ENCODE measurements at places on chromosomes 3 and 15. TPM values are rescaled to one million over a fixed set of nuclear protein-coding genes. Genes with fewer than 3 reads are reported as not detected.

DNA sequence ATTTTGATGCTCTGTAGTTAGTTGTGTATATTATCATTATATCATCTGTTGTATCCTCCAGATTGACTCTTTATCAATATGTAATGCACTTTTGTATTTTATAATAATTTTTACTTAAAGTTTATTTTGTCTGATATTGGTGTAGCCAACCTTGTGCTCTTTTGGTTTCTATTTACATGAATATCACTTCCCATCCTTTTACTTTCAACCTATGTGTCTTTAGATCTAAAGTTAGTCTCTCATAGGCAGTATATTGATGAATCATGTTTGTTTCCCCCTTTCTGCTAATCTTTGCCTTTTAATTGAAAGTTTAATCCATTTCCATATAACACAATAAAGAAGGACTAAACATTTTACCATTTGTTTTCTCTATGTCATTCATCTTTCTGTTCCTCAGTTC lies 28.1 kb upstream of the CD200R1L start:
- no peak overlapping the region for H3K27ac ChIP-seq
- no peaks in the 10 kb centered on the region for H3K27me3 ChIP-seq
- no peak for DNase-seq
- no peaks in the 10 kb centered on the region for H3K36me3 ChIP-seq
- H3K4me1 ChIP-seq, result no peaks in the 10 kb centered on the region

- no peaks in the 10 kb centered on the region for H3K36me3 ChIP-seq
- DNase-seq, result peak; percentile 55
- H3K27ac ChIP-seq, result no peak overlapping the region
- H3K27me3 ChIP-seq, result no peaks in the 10 kb centered on the region
- no peak overlapping the region for H3K4me3 ChIP-seq
- H3K4me1 ChIP-seq, result no peaks in the 10 kb centered on the region
These were observed 14.9 kb downstream of the CCDC32 start for GRCh38 chr15:40549894-40550293.

DNA sequence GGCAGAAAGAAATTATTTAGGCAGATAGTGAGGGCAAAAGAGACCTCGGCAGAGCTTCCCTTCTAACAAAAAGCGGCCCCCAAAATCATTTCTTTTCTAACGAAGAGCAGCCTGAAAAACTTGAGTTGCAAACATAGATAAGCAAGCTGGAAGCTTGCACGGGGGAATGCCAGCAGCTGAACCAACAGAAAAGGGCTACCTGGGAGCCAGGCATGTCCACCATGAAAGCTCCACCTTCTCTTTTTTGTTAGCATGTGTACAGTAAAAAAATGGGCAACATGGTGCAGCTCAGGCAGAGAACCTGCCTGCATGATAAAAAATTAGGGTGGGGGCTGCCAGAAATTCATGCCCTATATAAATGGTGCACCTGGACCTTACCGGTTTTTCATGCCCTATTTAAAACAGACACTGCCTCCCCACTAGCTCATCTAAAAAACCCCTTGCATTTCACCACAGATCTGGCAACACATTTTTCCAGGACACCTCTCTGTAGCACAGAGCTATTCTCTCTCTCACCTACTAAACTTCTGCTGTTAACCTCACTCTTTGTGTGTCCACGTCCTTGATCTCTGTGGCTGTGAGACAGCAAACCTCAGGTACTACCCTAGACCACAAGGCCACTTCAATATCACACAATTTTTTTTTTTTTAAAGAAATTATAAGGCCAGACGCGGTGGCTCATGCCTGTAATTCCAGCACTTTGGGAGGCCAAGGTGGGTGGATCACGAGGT lies 18.7 kb downstream of the SLC33A1 start:
- no peak overlapping the region for H3K27ac ChIP-seq
- no peaks in the 10 kb centered on the region for H3K4me1 ChIP-seq
- no peak overlapping the region for H3K4me3 ChIP-seq
- DNase-seq, result no peak

GRCh38 chr3:129039271-129040038 lies 21.1 kb upstream of the GP9 start:
- H3K4me1 ChIP-seq, result no peaks in the 10 kb centered on the region
- H3K4me3 ChIP-seq, result no peak overlapping the region
- no peaks in the 10 kb centered on the region for H3K27me3 ChIP-seq

- H3K4me3 ChIP-seq, result no peak overlapping the region
- no peaks in the 10 kb centered on the region for H3K27me3 ChIP-seq
- no peak overlapping the region for H3K27ac ChIP-seq
- H3K36me3 ChIP-seq, result no peaks in the 10 kb centered on the region
- DNase-seq, result no peak
- H3K4me1 ChIP-seq, result no peaks in the 10 kb centered on the region
These were observed 166.5 kb downstream of the USP13 start for GRCh38 chr3:179819379-179819778.

DNA sequence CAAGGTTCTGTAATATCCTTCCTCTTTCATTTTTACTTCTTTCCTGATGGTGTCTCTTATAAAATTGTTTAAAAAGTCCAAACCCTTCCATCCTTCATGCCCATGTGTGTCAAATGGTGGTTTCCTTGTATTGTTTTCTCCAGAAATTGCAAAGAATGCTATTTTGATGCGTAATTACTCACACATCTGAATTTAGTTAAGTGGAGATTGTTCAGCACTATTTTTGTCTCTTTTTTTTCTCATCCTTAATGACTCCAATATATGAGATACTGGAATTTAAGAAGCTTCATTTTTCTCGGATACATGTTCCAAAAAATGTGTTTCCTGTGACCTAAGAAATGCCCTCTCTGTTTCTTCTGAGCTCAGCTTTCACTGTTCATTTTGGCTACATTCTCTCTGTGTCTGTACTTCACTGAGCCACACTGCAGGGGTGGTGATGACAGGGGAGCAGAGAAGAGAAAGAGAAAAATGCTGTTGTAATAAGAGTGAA lies 799.8 kb downstream of the DIPK2A start:
- H3K27ac ChIP-seq, result no peak overlapping the region
- H3K4me3 ChIP-seq, result no peak overlapping the region
- no peaks in the 10 kb centered on the region for H3K36me3 ChIP-seq
- H3K27me3 ChIP-seq, result no peaks in the 10 kb centered on the region
- DNase-seq, result no peak
- H3K4me1 ChIP-seq, result no peaks in the 10 kb centered on the region

DNA sequence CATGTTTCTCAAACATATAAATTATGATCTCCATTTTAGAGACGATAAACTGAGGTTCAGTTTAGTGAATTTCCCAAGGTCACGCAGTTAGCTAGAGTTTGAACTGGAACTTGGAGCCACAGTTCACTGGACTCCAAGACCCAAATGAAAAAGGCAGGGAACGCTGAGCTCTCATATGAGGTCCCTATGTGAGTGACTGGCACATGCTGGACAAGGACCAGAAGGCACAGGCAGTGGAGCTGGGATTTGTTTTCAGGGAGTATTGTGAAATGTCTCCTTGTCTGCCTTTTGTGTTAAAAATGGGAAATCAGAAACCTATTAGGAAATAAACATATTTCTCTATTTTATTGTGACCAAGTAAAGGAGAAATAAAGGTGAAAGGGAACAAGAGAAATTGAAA lies 63.5 kb downstream of the MESD start:
- no peak overlapping the region for H3K27ac ChIP-seq
- no peak for DNase-seq
- no peak overlapping the region for H3K4me3 ChIP-seq

- no peak overlapping the region for H3K27ac ChIP-seq
- no peak overlapping the region for H3K4me3 ChIP-seq
- no peaks in the 10 kb centered on the region for H3K4me1 ChIP-seq
These were observed 27.3 kb downstream of the CD276 start for GRCh38 chr15:73711526-73711925.

DNA sequence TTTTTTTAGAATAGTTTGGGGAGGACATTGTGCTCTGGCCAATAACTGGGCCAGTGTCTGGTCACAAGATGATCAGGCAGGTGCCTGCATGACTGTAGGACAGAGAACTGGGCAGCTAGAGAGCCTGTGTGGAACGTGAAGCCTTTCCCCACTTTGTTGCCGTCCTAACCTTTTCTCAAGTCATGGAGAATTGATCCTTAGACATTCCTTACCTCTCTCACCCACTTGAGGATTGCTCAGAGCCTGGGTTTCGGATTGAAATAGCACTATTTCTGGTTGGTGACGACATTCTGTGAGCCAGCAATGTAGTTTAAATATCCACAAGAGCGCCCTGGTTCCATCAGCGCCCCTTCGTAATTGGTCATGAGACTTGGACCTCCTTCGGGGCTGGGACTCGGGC lies 138.4 kb downstream of the IGF1R start:
- H3K4me1 ChIP-seq, result peaks cover 4% of the 10 kb centered on the region
- H3K27me3 ChIP-seq, result no peaks in the 10 kb centered on the region
- no peak overlapping the region for H3K4me3 ChIP-seq
- DNase-seq, result no peak
- no peak overlapping the region for H3K27ac ChIP-seq

GRCh38 chr15:90869140-90869541 lies 753 bp downstream of the FURIN start:
- no peaks in the 10 kb centered on the region for H3K36me3 ChIP-seq
- peak overlapping the region; percentile 90 for H3K27ac ChIP-seq
- no peaks in the 10 kb centered on the region for H3K27me3 ChIP-seq
- no peak overlapping the region for H3K4me3 ChIP-seq

DNA sequence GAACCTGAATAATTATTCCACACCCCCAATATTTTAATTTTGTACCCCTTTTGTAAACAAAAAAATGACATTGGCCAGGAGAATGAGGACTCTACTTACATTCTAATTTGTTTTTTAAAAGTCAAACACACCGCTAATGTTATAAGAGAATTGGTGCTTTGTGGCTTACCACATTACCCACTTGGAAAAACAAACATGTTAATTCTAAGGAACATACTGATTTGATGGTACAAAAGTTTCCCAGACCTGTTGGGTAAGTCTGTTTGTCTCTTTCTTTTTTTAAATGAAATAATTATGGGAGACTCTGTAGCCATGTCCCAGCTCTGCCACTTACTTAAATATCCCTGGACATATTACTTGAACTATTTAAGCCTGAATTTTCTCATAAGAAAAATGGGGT lies 352.5 kb upstream of the C2CD4B start:
- H3K27me3 ChIP-seq, result no peaks in the 10 kb centered on the region
- no peak overlapping the region for H3K4me3 ChIP-seq
- no peaks in the 10 kb centered on the region for H3K36me3 ChIP-seq
- no peak for DNase-seq

- no peaks in the 10 kb centered on the region for H3K4me1 ChIP-seq
- no peak overlapping the region for H3K4me3 ChIP-seq
- no peaks in the 10 kb centered on the region for H3K27me3 ChIP-seq
- H3K36me3 ChIP-seq, result no peaks in the 10 kb centered on the region
These were observed 28.5 kb downstream of the PLSCR4 start for GRCh38 chr3:146222204-146223046.

DNA sequence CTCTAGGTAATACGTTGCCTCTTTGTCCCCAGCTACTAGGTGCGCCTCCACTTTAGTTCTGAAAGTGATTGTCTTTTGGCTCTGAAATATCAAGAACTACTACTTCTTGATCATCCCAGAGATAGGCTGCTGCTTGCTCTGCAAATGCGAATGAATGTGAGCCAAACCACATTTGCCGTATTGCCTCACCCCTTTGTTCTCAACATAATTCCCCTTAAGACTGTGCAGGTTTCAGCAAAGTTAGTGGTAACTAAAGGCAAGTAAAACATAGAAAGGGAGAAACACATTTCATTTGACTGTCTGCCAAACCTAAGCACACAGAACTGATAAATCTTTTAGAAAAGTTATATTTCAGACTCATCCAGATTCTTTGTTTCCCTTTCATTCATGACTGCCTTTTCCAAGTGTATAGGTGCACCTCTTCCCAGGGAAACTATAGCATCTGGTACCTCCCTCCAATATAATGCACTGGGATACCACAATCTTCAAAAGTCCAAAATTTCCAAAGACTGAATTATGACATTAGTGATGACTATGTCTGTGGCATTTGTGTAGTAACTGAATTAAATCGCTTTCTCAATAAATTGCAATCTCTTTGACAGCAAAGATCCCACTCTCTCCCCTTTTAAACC lies 720.6 kb upstream of the CBLB start:
- H3K4me3 ChIP-seq, result no peak overlapping the region
- H3K36me3 ChIP-seq, result no peaks in the 10 kb centered on the region
- no peaks in the 10 kb centered on the region for H3K27me3 ChIP-seq
- no peak overlapping the region for H3K27ac ChIP-seq
- DNase-seq, result no peak

DNA sequence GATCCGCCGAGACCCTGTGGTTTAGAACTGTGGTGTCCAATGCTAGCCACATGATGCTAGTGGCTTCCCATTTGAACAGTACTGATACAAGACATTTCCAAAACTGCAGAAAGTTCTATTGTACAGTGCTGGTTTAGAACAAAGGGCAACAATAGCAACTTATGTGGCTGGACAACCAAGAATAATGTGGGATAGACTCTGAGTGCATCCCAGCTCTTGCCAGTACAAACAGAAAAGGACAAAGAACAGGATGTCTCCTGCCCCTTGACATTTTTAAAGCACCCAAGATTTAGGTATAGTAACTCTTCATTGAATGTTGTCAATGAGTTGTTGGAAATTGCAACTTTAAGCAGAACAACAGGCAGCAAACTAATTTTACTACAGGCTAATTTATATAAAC lies 107.3 kb downstream of the ZNF385D start:
- no peaks in the 10 kb centered on the region for H3K36me3 ChIP-seq
- H3K4me1 ChIP-seq, result no peaks in the 10 kb centered on the region
- no peaks in the 10 kb centered on the region for H3K27me3 ChIP-seq
- DNase-seq, result no peak
- no peak overlapping the region for H3K4me3 ChIP-seq

DNA sequence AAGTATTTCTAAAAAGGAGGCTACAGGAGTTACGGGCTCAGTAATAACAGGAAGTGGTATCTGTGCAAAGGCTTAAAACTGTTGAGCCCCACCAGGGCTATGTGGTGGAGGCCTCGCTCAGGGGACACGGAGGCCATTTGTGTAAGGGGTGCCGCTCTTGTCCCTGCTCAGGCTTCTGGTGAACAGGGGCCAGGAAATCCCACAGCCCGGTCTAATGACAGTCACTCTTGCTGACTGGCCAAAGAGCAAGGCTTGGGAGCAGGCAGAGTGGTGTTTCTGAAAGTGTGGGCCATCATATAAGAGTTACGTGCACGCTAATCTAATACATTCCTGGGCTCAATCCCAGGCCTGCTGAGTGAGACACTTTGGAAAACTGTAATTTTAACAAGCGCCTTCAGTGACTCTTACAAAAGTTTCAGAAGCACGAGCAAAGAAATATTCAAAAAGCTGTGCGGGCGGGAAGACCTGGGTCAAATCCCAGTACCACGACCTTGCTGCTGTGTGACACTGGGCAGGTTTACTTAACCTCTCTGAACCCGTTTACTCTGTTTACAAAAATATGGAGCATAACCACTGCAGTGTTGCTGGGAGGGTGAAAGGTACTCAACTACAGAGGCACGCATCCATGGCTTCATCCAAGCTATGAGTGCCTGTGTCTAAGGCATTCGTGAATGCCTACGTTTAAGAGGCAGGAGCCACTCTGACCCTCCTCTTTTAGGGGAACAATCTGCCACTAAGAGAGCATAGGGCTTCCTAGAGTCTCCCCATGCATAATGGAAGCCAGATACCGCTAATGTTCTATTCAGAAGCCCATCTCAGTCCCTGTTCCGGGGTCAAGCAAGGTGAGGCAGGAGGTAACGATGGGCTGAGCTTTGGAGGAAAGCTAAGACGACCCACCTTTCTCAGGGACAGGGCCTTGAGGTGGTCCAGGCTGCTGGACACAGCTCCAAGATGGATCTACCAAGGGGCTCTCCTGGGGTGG lies 2.0 kb downstream of the ATP10A start:
- H3K4me3 ChIP-seq, result peak overlapping the region; percentile 76
- no peaks in the 10 kb centered on the region for H3K27me3 ChIP-seq
- no peaks in the 10 kb centered on the region for H3K36me3 ChIP-seq
- peak overlapping the region; percentile 87 for H3K27ac ChIP-seq
- DNase-seq, result no peak

Gene FAM174B
- total RNA-seq, result 20.6 TPM

Gene TNNC1
- 3.7 TPM for total RNA-seq

Gene LDHAL6B
- not detected for total RNA-seq

Gene GP9
- total RNA-seq, result not detected

Gene SNURF
- total RNA-seq, result 15.7 TPM

Gene PTH1R
- total RNA-seq, result 38.2 TPM

Measured in breast epithelium (tissue), 4 donors.